ENCODE measurements at places on chromosomes 2 and 18. TPM values are rescaled to one million over a fixed set of nuclear protein-coding genes. Genes with fewer than 3 reads are reported as not detected.

Gene KCNK3
- 0.05 TPM for total RNA-seq

Gene MLPH
- 0.24 TPM for total RNA-seq

Gene CNTNAP5
- 0.14 TPM for total RNA-seq

Gene GPR55
- total RNA-seq, result 2.1 TPM

Gene GPR45
- not detected for total RNA-seq

Gene CD207
- 0.99 TPM for total RNA-seq

All from thymus (tissue), 14 donors.